Activated CD8-positive, alpha-beta memory T cell treated with anti-CD3 and anti-CD28 coated beads, Interleukin-2, amount 50 U/mL, for 48 hours (primary cell): ENCODE measurements at places on chromosomes 4 and X.

- no peak for DNase-seq
Observed at GRCh38 chrX:20067709-20068561, 48.8 kb downstream of the MAP7D2 start.

GRCh38 chr4:1975391-1975801 lies 33.4 kb downstream of the NELFA start:
- DNase-seq = peak; percentile 35

DNA sequence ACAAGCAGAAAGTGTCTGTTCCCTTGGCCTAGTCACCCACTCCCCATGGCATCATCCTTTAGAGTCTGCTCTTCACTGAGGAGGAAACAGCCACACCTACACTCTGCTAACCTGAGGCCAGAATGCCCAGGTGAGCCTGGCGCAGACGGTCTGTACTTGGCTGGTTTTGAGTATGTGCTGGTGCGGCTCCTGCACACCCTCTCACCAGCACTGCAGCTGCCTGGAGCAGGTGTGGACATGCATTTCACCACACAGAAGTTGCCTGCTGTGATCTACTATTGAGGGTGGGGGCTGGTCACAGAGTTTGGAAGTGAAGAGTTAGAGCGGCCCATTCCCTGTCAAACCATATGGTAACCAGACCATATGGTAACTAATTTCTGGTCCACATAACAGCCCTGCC lies 39.5 kb downstream of the KANTR start:
- DNase-seq = no peak

DNA sequence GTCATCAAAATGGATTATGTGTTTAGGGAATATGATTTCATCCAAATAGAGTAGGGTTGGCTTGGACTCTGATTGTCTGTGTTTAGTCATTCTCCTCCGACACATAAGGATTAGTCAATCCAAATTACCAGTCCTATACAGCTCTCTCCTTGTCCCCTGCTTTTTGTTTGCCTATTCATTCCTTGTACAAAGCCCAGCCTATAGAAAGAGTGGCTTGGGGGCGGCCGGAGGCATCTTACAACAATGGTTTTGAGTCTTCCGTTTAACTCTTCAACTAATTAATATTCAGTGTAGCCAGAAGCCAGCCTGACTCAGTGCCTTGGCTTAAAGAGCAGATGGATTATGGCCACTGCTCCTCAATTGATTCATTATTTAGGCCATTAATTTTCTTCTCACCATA lies 796.6 kb upstream of the POU3F4 start:
- no peak for DNase-seq

- DNase-seq = no peak
Observed at GRCh38 chr4:188714501-188714900, 575.3 kb downstream of the TRIML1 start.

DNA sequence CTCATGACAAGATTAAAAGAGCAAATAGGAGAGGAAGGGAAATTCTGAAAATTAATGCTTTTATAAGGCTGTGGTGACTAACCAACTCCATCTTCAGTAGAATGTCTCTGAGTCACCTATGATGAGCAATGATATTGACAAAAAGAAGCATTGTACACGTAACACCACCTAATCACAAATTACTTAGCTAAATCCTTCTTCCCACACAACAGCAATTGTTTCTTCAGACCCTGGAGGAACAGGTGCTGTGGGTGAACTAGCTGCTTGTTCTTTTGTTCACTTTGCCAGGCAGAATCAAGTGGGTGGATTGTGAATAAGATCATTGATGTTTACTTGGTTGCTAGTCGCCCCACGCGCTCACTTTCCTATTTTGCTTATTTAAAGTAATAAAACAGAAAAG lies 315.5 kb downstream of the CAMK2D start:
- DNase-seq = no peak

GRCh38 chr4:36004204-36004851 lies 240.0 kb downstream of the ARAP2 start:
- no peak for DNase-seq

DNA sequence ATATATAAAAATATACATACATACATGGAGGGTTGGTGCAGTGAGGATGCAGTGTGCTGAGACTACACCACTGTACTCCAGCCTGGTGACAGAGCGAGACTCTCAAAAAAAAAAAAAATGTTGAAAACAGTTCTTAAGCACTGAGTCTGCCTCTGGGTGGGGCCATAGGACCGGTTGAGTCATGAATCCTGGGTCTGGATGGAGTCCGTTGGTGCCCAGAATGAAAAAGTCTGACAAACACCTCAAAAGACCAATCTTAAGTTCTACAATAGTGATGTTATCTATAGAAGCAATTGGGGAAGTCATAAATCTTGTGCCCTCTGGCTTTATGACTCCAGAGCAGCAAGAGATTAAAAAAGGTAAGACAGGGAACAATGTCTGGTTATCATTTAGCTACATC lies 70.4 kb downstream of the FGFBP1 start:
- DNase-seq = no peak

DNA sequence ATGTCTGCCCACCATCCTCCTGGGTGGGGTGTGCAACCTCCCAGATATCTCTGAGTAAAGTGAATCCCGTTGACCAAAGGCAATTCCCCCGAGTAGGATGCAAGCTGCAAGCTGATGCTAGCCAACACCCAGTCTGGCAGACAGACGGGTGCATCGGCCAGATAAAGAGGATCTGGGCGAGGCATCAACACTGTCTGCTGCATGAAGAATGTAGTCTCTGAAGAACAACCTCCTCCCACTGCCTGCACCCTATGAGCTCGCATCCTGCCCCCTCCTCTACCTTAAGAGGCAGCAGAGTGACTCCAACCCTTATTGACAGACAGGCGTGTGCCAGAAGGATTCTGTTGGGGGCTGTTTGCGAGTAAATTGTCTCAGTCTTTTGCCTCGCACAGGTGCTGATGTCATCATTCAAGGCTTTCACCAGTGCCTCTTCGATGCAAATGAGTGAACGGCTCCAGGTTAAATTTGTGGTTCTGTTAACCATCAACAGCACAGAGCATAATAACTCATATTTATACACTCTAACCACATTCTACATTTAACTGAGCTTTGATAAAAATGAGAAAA lies 546.9 kb downstream of the BCOR start:
- DNase-seq = no peak

DNA sequence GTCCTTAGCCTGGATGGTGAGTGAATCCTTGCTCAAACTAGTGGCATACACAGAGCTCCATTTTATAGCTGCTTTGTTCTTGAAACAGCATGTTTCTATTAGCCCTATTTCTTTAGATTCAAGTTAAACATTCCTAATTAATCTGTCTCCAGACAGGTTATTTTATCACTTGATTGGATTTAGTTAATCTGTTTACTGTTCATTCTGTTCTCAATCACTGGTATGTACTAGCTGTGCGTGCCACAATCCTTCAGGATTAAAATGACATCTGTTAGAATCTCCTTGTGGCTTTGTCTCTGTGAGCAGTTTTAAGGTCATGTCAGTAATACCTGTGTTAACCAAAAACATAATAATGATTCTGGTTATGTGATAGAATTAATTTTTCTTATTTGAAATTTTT lies 36.5 kb downstream of the PTPN13 start:
- DNase-seq = no peak

- DNase-seq = no peak
Observed at GRCh38 chr4:113537203-113537602, 224.3 kb downstream of the CAMK2D start.

DNA sequence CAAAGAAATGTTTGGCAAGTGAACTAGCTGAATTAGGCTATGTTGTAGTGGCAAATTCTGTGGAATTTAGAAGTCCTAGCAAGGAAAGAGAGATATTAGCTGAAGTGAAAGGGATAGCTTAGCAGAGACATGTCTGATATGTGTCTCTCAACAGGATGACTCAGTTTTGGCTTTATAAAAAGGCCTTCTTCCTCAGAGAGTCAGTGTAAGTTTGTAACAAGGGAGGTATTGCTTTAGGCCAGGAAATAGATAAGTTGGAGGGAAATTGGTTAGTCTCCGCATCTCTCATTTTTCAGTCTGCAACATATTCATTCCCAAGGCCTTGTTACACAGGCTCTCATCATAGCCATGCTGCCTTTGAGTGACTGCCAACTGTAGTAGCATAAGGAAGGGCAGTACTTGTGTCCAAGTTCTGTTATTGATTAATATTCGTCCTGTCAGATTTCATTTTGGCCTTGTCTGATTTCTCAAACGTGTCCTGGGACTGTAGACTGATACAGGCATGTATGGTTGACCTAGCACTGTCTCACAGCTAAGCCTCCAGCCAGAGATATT lies 4.0 kb downstream of the TMEM164 start:
- DNase-seq = no peak

GRCh38 chr4:53003959-53004358 lies 141.8 kb downstream of the RASL11B start:
- no peak for DNase-seq

DNA sequence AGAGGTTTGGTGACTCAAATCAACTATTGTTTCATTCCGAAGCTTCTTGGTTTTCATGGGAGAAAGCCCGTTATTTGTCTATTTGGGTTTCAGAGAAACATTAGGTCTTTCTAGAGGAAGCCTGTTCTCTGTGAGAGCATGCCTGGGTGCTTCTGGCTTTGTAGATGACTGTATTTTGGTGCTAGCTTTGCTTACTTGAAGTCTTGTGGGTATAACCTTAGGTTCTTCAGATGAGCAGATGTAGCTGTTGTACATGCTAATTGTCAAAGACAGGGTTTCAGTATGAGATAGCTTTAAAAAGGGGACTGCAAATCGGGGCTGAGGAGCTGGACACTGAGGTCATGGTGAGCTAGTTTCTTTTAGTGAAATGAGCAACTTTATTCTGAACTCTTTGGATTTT lies 7.9 kb upstream of the STOX2 start:
- DNase-seq = no peak

DNA sequence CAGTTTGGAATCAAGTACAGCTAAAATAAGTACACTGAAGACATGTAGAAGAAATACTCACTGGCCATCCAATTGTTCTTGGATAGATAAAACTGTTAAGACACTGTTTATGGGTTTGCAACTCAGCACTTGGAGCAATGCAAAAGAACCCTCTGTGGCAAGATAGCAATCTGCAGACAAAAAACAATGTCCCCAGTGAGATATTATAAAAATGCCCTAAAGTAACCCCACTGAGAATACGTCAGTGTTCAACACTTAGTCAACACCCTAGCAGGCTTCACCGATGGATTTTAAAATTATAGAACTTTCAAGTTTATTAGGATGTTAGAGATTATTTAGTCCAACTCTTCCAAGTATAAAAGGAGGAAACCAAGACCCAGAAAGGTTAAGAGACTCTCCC lies 47.5 kb upstream of the NDP start:
- DNase-seq = no peak

DNA sequence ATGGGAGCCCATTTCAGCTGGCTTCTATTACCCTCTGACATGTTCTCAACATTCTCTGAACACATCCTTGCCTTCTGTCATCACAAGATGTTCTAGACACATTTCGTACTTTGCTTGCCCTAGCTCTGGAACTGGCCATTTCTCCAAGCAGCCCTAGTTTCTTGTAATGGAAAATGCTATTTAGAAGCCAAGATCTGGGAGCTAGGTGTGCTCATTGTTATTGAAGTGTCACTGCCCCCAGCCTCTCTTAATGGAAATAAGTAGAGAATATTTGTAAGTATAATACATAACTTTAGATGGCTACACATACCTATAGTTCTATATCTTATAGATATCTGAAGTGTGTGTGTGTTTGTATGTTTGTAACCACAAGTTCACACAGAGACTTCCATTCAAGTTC lies 6.9 kb downstream of the MRFAP1L1 start:
- DNase-seq = no peak

GRCh38 chr4:154406018-154406795 lies 85.4 kb downstream of the DCHS2 start:
- no peak for DNase-seq

DNA sequence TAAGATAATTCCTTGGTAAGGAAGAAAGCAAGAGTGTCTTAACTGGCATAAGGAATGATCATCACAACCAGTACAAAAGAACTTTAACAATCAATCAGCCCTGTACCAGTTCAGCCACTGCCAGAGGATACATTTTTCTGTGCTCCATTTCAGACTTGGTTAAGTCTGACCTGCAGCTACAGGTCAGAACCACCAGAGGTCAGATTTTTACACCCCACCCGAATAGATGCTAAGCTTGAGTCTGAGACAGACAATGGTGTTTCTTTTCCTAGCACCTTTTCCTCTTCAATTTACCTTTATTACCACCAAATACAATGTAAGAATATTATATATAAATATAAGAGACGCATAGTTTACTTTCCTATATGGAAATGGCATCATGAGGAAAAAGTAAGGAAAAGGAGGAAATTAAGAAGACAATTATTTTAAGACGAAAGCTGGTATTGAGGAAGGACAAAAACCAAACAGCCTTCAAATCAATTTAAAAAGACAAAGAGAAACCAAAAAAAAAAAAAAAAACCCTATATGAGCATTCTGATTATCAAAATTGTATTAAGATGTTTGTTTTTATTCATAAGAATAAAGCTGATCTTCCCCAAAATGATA lies 215.3 kb upstream of the TTC29 start:
- DNase-seq = no peak

DNA sequence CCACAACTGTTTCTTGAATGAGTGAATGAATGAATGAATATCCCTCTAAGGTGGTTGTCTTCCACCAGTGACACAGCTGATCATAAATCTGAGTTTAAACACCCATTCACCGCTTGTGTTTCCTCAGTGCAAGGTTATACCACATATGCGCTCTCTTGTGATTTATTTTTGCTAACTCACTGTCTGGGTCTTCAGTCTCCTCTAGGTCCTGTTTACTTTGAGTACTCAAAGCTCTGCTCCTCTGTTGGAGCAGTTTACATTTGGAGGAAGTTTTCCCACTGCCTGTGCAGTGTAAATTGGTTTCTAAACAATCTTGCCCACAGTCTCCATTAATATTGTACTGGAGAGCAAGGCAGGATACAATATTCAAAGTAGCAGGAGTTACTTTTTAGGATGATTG lies 212.6 kb upstream of the JADE1 start:
- DNase-seq = no peak

GRCh38 chrX:12060489-12061260 lies 77.6 kb upstream of the FRMPD4 start:
- DNase-seq = no peak

- DNase-seq = no peak
Observed at GRCh38 chrX:73647212-73647611, 84.2 kb downstream of the CHIC1 start.

- no peak for DNase-seq
Observed at GRCh38 chr4:150305995-150306394, 227.8 kb downstream of the DCLK2 start.

DNA sequence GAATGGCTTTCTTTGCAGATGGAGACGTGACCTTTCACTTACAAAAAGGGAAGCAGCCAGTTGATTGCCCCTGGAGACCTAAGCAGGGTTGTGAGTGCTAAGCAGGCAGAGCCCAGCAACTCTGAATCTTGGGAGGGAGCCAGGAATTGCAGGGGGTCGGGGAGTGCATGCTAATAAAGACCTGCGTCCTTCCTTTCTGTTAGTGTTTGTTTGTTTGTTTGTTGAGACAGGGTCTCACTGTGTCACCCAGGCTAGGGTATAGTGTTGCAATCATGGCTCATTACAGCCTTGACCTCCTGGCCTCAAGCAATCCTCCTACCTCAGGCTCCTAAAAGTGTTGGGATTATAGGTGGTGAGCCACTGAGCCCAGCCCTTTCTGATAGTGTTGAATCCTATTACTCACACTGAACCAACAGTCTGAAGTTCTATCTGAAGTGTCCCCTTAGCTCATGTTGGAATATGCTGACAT lies 137.4 kb downstream of the CEP135 start:
- no peak for DNase-seq

- no peak for DNase-seq
Observed at GRCh38 chr4:149403081-149403480, 412.6 kb downstream of the IQCM start.

- DNase-seq = no peak
Observed at GRCh38 chr4:112153211-112153791, 8.0 kb downstream of the FAM241A start.
